ENCODE measurements at places on chromosomes 13 and 19. TPM values are rescaled to one million over a fixed set of nuclear protein-coding genes. Genes with fewer than 3 reads are reported as not detected.

Gene AMER2
- total RNA-seq: not detected

DNA sequence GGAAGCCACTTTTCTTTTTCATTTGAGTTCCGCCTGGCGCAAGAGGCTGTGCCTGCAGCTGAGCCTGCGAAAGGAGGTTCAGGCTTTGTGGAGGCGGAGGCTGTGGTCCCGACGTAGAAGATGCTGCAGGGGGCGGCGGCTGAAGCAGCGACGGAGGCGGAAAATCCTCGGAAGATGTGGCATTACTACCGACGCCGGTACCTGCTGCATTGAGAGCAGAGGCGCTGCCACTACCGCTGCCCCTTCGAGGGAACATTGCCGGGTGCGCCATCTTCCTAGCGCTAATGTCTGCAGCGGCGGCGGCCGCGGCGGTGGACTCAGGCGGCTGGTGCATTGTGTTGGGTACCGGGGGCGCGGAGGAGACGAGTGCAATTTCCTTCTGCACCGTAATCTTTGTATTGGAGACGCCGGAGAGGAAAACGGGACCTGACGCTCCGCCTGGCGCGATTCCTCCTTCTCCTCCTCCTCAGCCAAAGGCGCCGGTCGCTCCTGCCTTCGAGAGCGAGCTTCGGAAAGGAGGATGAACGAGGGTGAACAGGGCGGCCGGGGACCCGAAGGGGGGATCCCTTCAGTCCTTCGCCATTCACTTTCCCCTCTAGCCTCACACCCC lies at the start of gene TSC22D1:
TSS of gene TSC22D1 (minus strand) at position 590 of the 610 bp plus-strand sequence. CDS start at position 334, 256 bp downstream.
- H3K4me3 ChIP-seq: peak within 1 kb of the TSS; percentile 95
- H3K36me3 ChIP-seq: peaks cover 15% of the 10 kb centered on the region
- H3K4me1 ChIP-seq: peaks cover 35% of the 10 kb centered on the region
- DNase-seq: peak; percentile 68
- H3K27ac ChIP-seq: peak within 1 kb of the TSS; percentile 94

GRCh38 chr19:5313307-5313706 lies 27.3 kb downstream of the PTPRS start:
- no peaks in the 10 kb centered on the region for H3K4me1 ChIP-seq
- H3K4me3 ChIP-seq: no peak overlapping the region
- no peaks in the 10 kb centered on the region for H3K36me3 ChIP-seq

GRCh38 chr13:52428295-52428694 lies 22.1 kb downstream of the VPS36 start:
- no peaks in the 10 kb centered on the region for H3K4me1 ChIP-seq
- H3K36me3 ChIP-seq: peaks cover 25% of the 10 kb centered on the region
- no peak overlapping the region for H3K27ac ChIP-seq
- H3K27me3 ChIP-seq: no peaks in the 10 kb centered on the region
- no peak for DNase-seq
- no peak overlapping the region for H3K4me3 ChIP-seq

Gene PET100
- total RNA-seq: 158 TPM

Gene TMEM150B
- 1.1 TPM for total RNA-seq

Gene MARK4
- 26.1 TPM for total RNA-seq

GRCh38 chr13:94706101-94706842 lies 6.1 kb downstream of the SOX21 start:
- peaks cover 96% of the 10 kb centered on the region for H3K27me3 ChIP-seq
- no peak overlapping the region for H3K27ac ChIP-seq
- H3K4me1 ChIP-seq: peaks cover 12% of the 10 kb centered on the region
- no peak overlapping the region for H3K4me3 ChIP-seq
- no peak for DNase-seq

DNA sequence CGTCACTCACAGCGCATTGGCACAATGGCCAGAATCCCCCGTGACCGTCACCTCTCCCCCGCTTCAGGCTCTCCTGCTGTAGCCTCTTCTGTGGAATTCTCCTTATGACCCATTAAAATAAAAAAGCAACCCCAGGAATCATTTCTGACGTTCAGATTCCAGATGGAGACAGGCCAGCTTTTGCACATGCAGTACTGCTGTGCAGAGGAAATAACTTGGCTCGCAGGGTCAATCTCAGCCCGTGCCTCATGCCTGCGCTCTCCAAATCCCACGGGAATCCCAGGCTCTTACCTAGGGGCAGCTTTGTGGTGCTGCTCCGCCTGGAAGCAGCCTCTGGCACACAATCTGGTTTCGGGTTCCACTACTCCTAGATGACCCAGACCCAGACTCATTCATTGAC lies 32.7 kb upstream of the SOX1 start:
- no peak for DNase-seq
- no peak overlapping the region for H3K27ac ChIP-seq
- H3K36me3 ChIP-seq: no peaks in the 10 kb centered on the region
- no peaks in the 10 kb centered on the region for H3K4me1 ChIP-seq

GRCh38 chr19:35257113-35257461 lies 8.3 kb downstream of the LSR start:
- peak; percentile 10 for DNase-seq
- H3K4me1 ChIP-seq: peaks cover 12% of the 10 kb centered on the region
- peaks cover 11% of the 10 kb centered on the region for H3K36me3 ChIP-seq
- H3K4me3 ChIP-seq: no peak overlapping the region
- no peaks in the 10 kb centered on the region for H3K27me3 ChIP-seq
- no peak overlapping the region for H3K27ac ChIP-seq

- H3K27me3 ChIP-seq: peaks cover 32% of the 10 kb centered on the region
- H3K27ac ChIP-seq: no peak overlapping the region
- DNase-seq: no peak
- H3K36me3 ChIP-seq: no peaks in the 10 kb centered on the region
These were observed 1.2 kb upstream of the PALM3 start for GRCh38 chr19:14063105-14063504.

DNA sequence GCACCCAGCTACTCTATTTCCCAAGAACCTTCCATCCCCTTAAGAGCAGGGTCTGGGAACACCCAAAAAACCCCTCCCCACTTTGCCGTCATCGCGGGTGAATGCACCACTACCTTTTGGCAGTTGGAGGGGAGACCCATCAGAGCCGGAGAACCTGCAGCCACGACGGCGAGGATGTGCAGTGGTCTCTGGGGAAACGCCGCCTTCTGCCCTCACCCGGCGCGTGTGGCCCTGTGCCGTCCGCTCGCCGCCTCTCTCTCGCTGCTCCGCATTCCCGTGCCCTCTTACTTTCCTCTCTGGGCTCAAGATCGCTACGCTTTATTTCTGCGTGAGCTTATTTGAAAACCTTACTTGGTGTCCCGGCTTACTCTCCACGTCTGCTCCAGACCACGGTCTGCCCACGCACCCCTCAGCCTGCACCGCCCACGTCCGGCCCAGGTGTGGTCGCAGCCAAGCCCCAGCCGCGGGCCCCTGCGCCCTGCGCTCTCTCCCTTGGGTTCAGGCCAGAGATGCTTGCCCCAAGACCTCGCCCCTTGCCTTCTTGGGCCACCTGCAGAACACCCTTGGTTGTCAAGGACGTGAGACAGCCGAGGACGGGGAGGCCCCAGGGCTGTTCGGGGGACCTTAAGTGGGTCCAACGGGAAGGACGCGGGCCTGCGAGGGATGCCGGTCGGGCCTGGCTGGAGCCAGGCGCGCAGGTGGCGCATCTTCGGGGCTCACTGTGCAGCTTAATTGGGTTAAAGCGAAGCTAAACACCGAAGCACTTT lies 2.0 kb upstream of the MAB21L1 start:
- H3K27ac ChIP-seq: no peak overlapping the region
- H3K4me1 ChIP-seq: peaks cover 34% of the 10 kb centered on the region
- peaks cover 3% of the 10 kb centered on the region for H3K36me3 ChIP-seq

Gene LYPD5
- 1.9 TPM for total RNA-seq

DNA sequence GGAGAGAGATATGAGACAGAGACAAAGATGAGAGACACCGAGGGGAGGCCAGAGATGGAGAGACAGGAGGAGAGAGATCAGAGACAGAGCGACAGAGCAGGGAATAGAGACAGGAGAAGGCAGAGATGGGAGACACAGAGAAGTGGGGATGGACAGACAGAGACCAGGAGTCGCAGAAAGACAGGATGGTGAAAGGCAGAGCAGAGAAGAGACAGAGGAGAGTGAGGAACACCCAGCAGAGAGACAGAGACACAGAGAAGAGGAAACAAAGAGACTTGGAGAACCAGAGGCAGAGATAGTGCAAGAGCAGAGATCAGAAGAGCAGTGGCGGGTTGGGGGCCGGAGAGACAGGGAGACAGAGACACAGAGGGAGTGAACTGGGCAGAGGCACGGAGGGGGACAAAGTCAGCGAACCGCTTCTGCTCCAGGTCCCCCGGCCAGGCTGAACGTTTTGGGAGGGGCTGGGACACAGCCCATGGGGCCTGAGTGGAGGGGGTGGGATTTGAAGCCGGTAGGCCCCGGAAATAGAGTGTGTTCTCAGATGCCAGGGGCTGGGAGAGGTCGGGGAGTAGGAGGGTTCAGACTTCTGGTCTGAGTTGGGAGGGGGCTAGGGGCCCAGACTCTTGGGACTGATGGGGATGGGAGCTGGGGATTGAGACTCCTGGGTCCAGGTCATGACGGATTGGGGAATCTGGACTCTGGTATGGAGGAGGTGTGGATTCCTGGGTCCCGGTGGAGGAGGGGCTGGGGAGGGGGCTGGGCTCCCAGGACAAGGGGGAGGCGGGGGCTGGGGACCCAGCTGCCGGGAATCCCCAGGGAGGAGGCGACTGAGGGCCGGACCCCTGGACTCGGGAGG lies 654 bp downstream of the ZNF579 start:
- peaks cover 4% of the 10 kb centered on the region for H3K27me3 ChIP-seq
- no peak for DNase-seq
- peak overlapping the region; percentile 90 for H3K4me3 ChIP-seq

Gene ZNF649
- total RNA-seq: 21.1 TPM

DNA sequence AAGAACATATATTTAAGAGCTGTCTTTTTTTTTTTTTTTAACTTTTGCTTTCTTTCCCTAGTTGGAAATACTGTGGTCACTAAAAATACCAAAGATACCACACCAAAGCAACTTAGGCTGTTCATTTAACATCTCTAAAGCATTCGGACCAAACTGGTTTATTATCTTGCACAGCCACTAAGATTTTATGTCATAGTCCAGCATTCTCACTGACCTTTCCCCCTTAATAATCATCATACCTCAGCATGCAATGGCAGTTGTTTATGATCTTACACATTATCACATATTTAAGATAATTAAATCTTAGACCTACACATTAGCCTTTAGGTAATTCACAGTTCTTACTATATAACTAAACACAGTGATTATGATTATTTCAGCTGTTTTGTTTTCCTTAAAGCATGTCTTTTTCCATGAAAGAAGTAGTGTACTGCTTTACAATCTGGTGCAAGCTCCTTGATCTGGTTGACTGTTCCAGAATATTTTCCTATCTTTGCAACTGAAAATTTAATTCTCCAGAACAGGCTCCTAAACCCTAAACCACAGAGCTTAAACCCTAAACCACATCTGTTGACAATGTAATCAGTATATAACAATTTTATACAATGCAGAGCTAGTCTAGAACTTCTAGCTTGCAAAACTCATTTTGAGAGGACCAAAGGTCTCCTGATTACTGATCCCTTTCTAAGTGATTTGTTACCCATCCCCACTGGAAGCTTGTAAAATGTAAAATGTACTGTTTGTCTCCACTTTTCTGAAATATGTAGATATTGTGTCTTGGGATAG lies 74.2 kb downstream of the CDK8 start:
- DNase-seq: no peak
- H3K27me3 ChIP-seq: no peaks in the 10 kb centered on the region
- H3K27ac ChIP-seq: no peak overlapping the region
- H3K4me3 ChIP-seq: no peak overlapping the region

DNA sequence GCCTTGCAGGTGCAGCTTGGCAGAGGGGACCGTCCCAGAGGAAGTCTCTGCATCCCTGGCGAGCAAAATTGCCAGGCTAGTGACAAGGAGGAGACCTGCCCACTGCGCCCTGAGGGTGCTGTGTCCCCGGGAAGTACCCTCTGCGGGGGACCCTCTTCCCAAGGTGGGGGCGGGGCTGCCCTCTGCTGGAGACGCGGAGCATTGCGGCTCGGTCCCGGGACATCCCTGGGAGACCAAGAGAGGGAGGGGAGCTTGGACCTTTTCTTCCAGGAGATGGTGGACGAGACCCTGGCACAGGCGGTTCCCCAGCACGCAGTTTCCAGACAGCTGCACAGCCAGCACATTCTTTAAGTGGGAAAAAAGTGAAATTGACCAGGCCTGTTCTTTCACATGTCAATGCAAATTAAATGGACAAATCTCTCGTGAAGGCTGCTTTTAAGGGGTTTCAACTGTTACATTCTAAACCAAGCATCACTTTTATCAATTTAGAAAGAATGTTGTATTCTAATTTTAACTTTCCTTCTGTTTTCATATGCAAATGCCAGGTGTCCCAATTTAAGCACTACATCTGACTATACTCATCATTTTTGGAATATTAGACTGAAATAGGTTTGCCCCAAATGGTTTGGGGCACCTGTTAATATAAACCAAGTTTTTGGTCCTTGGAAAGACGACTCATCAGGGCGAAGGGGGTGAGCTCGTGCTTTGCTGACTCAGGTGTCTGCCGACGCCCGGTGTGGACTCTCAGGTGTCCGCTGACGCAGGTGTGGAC lies 60.7 kb downstream of the MCF2L start:
- H3K4me3 ChIP-seq: no peak overlapping the region
- no peaks in the 10 kb centered on the region for H3K27me3 ChIP-seq
- H3K27ac ChIP-seq: no peak overlapping the region
- no peaks in the 10 kb centered on the region for H3K36me3 ChIP-seq
- peak; percentile 69 for DNase-seq

Gene GAPDHS
- total RNA-seq: not detected

Gene KLK10
- total RNA-seq: not detected

GRCh38 chr13:37076818-37077217 lies 17.3 kb upstream of the SUPT20H start:
- DNase-seq: no peak
- H3K4me3 ChIP-seq: no peak overlapping the region
- H3K4me1 ChIP-seq: no peaks in the 10 kb centered on the region
- peaks cover 4% of the 10 kb centered on the region for H3K27me3 ChIP-seq
- no peak overlapping the region for H3K27ac ChIP-seq
- no peaks in the 10 kb centered on the region for H3K36me3 ChIP-seq

- H3K27me3 ChIP-seq: peaks cover 27% of the 10 kb centered on the region
- H3K27ac ChIP-seq: no peak overlapping the region
These were observed 1.7 kb upstream of the BCAM start for GRCh38 chr19:44807162-44807561.

DNA sequence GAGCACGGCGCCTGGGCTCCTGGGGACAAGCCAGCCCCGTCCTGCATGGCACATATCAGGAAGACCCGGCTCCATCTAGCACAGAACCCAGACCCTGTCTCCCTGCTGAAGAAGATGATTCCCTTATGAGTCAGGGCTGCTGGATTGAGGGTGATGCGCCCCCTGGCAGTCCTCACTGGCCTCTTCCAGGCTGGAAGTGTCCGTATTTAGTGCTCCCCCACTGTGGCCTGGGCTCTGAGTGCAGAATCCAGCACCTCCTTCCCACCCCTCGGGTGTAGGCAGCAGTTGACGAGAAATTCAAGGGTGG lies 14.9 kb downstream of the COMP start:
- H3K27me3 ChIP-seq: peaks cover 1% of the 10 kb centered on the region
- no peak overlapping the region for H3K4me3 ChIP-seq
- DNase-seq: no peak
- H3K4me1 ChIP-seq: peaks cover 4% of the 10 kb centered on the region

GRCh38 chr19:52237771-52238400 lies 31.5 kb upstream of the ZNF766 start:
- DNase-seq: peak; percentile 48
- H3K4me1 ChIP-seq: no peaks in the 10 kb centered on the region
- H3K27ac ChIP-seq: no peak overlapping the region
- H3K27me3 ChIP-seq: peaks cover 4% of the 10 kb centered on the region
- H3K4me3 ChIP-seq: no peak overlapping the region

GRCh38 chr13:37070145-37070695 lies 10.7 kb upstream of the SUPT20H start:
- no peak overlapping the region for H3K4me3 ChIP-seq
- H3K36me3 ChIP-seq: no peaks in the 10 kb centered on the region
- no peak overlapping the region for H3K27ac ChIP-seq
- no peaks in the 10 kb centered on the region for H3K4me1 ChIP-seq
- peaks cover 2% of the 10 kb centered on the region for H3K27me3 ChIP-seq

- DNase-seq: no peak
- no peak overlapping the region for H3K27ac ChIP-seq
- H3K4me1 ChIP-seq: peaks cover 23% of the 10 kb centered on the region
These were observed 3.9 kb downstream of the AP1M2 start for GRCh38 chr19:10583036-10583776.
